Type B pancreatic cell (in vitro differentiated cells): ENCODE measurements at places on chromosomes 1 and 21. TPM values are rescaled to one million over a fixed set of nuclear protein-coding genes. Genes with fewer than 3 reads are reported as not detected.

The LMOD1 gene
- total RNA-seq, result 0.52 and 3.7 TPM in 2 replicates

The RGS16 gene
- 9.7 and 14.6 TPM in 2 replicates for total RNA-seq

The NBPF19 gene
- total RNA-seq, result 13.7 and 24.8 TPM in 2 replicates

The SUSD4 gene
- total RNA-seq, result 4.3 and 7.0 TPM in 2 replicates

The TMEM240 gene
- total RNA-seq, result 3.1 and 10.3 TPM in 2 replicates

The CFAP74 gene
- 0.76 and 1.5 TPM in 2 replicates for total RNA-seq

The FAM72C gene
- 0.86 and 3.6 TPM in 2 replicates for total RNA-seq

The VAMP3 gene
- total RNA-seq, result 82.4 and 94.8 TPM in 2 replicates
